ENCODE measurements at places on chromosomes 7 and 10.
A peak's percentile ranks its signal among the peaks of the same experiment; 100 is the strongest.

GRCh38 chr7:107666790-107667189, 6.2 kb downstream of the SLC26A4 start:
- DNase-seq, result no peak

- no peak for DNase-seq
These were observed 34.3 kb downstream of the HTRA1 start for GRCh38 chr10:122495406-122496340.

DNA sequence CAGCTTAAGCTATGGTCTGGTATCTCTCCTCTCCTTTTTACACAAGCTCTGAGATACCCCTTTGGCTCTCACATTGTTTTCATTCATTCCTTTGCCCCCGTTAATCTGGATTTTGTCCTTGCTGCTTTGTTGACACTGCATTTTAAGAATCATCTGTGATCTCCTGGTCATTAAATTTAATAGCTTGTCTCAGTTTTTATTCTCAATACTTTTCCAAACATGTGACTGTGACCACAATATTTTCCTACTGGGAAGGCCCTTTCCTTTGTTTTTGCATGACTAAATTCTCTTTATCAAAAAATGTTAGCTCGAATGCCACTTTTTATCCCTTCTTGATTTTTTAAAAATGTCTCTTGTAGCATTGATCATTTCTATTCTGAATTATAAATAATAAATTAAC, 171.2 kb downstream of the SUGCT start:
- DNase-seq, result no peak

DNA sequence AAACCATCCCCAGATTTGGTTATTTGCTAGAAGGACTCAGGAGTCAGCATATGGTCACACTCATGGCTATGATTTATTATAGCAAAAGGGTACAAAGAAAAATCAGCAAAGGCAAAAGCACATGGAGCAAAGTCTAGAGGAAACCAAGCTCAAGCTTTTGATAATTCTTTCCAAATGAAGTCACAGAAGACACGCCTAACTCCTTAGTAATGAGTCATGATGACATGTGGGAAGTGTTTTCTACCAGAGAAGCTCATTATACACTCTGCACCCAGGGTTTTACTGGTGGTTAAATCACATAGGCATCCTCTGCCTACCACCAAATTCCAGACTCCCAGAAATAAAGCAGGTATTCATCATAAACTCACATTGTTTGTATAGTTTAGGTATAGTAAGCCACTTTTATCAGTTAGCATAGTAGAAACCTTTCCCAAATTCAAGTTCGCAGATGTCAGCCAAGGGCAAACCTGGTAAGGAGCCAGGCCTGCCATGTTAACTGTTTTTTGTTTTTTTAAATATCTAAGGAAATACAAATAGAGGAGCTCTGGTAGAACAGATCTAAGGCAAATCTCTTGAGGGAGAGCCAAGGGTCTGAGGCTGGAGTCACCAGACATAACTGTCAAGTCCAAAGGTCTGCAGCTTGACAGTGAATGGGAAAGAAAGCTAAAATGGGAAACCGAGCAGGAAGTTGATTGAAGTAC, 15.4 kb upstream of the HIBADH start:
- DNase-seq, result no peak

GRCh38 chr7:34756025-34756437, 98.0 kb downstream of the NPSR1 start:
- DNase-seq, result no peak

GRCh38 chr7:14294637-14295036, 305.2 kb upstream of the ETV1 start:
- no peak for DNase-seq

DNA sequence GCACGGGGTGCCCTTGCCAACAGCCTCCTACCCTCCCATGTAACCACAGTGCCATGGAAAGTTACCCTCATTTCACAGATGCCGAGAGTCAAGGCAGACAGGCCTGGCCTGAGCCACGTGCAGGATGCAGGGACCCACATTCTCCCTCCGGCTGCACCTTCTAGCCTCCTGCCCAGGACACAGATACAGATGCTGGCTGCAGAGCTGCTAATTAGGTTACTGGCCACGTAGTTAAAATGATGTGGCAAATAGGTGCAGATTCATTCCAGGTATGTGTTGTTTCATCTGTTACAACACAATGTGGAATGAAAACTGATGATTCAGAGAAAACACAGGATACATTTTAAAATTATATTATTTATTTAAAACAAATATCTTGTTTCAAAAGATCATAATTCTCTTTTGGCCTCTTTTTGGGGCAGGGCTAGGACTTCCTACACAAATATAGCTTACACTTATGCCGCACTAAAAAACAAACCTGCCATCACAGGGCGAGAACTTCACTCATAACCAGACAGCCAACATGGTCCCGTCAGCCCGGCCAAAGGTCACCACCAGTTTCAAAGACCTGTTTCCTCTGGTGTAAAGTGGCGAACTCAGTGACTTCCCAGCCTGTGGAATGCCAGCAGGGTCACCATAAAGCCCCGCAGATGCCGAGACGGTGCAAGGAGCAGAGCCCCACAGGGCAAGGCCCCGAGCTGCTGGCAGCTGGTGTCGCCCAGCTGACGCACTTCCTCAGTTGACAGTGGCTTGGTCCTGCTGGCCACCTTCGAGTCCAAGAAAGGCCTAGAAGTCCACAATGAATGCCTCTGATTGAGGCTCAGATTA, 83.5 kb downstream of the TNS3 start:
- DNase-seq, result no peak

DNA sequence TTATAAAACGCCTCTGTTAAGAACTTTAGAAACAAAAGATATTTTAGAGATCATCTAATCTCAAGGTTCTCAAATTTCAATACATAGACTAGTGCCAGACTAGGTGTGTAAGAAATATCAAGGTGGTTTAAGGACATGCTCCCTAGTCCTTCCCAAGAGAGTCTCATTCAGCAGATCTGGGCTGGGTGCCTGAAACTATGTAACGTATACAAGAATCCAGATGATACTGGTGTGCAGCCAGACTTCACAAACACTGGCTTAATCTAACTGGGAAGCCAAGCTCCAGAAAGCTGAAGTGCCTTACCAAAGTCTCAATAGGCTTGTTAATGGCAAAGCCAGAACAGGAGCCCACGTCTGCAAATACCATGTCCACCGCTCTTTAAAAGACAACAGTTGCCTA, 105.0 kb upstream of the AMPH start:
- no peak for DNase-seq

- no peak for DNase-seq
These were observed 20.2 kb downstream of the GNAI1 start for GRCh38 chr7:80154656-80155333.

DNA sequence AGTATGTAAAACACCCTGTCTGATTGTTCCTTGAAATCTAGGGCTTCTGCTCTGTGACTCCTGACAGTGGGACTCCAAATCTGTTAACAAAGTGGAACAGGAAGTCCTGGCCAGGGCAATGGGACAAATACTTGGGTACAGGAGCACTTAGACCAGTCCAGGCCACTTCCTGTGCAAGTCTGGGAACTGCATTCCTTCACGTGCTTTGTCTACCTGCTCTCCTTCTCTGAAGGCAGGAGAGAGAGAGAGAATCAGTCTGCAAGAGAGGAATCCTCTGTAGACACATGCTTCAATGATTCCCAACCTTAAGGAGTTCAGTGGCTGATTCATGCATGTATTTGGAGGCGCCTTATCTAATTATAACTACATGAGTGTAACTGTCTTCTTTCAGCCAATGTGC, 530.2 kb downstream of the GATA3 start:
- DNase-seq, result no peak

- no peak for DNase-seq
These were observed 400.9 kb downstream of the SUGCT start for GRCh38 chr7:40535678-40536077.

GRCh38 chr7:359226-359765, 69.3 kb downstream of the FOXL3 start:
- DNase-seq, result no peak

DNA sequence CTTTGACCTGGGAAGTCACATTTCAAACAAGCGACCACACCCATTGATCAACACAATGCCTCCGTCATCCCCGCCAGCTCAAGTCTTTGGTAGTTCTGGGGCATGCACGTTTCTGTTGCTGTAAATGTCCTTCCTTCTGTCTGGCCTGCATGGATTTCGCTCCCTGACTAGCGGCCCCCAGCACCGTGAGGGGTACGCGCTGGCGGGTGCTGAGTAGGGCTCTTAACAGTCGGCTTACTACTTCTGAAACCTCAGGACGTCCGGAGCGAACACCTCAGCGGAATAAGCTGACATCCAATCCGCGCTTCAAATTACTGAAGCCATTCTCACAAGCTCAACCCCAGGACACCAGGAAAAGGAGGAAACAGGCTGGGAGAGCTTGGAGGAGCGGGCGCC, 505 bp downstream of the NUDCD3 start:
- peak; percentile 3 for DNase-seq

DNA sequence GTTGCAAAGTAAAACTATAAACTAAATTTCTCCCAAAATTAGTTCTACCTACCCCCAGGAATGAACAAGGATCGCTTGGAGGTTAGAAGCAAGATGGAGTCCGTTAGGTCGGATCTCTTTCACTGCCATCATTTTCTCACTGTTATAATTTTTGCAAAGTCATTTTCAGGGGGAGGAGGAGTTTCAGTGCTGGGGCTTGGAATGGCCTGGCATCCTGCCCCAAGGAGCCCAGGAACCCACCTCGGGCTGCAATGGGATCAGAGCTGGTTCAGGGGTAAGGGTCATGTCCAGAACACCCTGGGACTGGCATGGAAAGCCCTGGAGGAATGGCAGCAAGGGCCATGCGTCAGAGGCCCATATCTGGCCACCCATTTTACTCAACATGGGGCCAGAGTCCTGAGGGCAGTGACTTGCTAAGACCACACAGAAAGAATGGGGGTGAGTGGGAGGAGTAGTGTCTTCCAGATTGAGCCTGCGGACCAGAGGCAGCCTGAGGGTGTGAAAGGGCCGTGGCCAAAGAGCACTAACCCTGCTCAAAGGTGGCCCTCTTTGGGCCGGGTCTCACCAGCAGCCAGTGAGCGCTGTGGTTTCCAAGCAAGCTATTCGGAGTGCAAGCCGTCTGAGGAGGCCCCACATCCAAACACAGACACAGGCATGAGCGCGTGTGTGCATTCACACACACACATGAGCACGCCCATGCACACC, 31.8 kb downstream of the GPRIN2 start:
- no peak for DNase-seq

DNA sequence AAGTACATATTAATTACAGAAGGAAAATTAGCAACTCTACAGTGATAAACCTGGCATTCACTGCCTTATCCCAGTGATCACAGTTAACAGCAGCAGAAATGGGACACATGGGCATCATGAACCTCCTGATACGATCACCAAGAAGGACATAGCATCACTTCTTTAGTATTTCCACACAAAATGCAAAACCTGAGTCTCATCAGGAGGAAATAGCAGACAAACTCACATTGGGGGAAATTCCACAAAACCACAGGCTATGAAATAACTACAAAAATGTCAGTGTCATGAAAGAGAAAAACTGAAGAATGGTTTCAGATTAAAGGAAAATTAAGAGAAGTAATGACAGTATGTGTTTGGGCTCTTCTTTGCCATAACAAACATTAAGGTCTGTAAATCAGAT, 12.0 kb upstream of the PURB start:
- DNase-seq, result no peak

GRCh38 chr10:119651514-119652360, 557 bp downstream of the BAG3 start:
- no peak for DNase-seq

GRCh38 chr7:7180725-7181449, 1.5 kb upstream of the C1GALT1 start:
- no peak for DNase-seq

GRCh38 chr10:129793996-129794395, 170.1 kb downstream of the EBF3 start:
- no peak for DNase-seq

DNA sequence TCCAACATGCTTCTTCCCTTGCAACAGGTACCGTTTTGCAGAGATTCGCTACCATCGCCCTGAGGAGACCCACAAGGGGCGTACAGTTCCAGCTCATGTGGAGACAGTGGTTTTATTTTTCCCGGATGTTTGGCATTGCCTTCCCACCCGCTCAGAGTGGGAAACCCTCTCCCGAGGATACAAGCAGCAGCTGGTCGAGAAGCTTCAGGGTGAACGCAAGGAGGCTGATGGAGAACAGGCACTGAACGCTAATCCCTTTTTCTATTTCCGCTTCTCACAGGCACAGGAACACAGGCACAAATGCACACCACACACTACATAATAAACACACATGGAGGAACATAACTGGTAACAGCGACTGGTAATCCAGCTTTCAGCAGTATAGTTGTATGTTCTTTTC, 35.2 kb downstream of the CCAR1 start:
- no peak for DNase-seq

- no peak for DNase-seq
These were observed 16.0 kb downstream of the RNF32 start for GRCh38 chr7:156656598-156656997.

GRCh38 chr10:1022413-1022812, 3.2 kb downstream of the IDI2 start:
- no peak for DNase-seq

GRCh38 chr7:121073463-121074099, 85.1 kb downstream of the CPED1 start:
- DNase-seq, result no peak

- DNase-seq, result no peak
These were observed 45.4 kb downstream of the DOCK4 start for GRCh38 chr7:112160771-112161150.

DNA sequence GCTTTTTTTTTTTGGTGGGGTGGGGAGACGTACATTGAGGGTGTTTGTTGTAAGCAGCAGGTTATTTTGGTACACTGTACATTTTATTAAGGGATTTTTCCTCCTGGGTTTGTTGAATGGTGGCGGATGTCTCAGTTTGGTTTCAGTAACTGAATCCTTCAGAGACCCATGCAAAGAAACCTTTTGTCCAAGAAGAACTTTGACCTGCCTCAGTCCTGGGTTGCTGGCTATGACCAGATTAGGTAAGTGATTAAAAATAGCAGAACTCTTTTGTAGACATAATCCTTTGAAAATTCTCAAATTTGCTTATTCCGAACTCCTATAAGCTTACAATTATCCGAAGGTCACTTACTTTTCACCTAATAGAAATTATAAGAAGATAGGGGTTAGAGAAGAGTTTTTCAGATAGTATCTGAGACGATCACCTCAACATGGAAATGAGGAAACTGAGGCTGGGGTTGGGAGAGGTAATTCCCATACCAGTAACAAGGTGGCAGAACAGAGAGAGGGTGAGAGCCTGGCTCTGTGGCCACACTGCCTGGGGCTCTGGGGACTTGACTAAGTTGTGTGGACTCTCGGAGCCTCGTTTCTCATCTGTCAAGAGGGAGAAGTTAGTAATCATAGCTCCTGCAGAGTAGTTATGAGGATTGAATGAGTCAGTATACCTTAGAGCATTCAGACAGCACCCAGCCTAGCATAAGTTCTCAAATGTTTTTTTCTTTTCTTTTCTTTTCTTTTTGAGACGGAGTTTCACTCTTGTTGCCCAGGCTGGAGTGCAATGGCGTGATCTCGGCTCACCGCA, 87.4 kb downstream of the CCNY start:
- no peak for DNase-seq
